ENCODE measurements at places on chromosomes 11 and 22.

- no peak for DNase-seq
Observed at GRCh38 chr22:21623648-21623970, 6.2 kb downstream of the YDJC start.

DNA sequence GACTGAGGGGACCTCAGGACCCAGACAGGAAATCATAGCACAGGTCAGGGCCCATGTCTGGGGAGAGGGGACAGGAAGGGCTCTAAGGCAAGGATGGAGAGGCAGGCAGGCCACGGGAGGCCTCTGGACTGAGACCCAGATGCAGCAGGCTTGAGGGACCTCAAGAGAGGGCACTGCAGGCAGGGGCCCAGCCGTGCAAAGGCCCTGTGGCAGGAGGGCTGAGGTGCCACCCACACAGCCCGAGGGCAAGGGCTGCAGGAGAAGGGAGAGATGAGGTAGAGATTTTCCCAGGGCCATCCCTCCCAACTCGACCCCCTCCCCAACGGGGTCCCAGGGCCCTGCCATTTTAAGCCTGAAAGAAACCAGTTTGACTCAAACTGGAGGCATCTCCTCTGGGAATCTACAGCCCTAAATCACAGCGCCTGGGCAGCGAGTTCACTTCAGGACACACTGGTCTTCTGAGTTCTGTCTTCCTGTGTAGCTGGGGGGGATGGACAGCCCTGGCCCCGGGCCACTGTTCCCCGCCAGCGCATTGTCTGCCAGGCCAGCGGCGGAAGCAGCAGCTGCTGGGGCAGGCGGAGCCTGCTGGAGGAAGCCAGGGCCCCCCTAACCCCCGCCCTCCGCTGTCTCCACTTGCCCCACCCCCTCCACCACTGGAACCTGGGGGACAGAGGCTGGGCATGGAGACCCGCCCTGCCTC is 20.3 kb upstream of the WNT7B start:
- DNase-seq, result peak; percentile 44

DNA sequence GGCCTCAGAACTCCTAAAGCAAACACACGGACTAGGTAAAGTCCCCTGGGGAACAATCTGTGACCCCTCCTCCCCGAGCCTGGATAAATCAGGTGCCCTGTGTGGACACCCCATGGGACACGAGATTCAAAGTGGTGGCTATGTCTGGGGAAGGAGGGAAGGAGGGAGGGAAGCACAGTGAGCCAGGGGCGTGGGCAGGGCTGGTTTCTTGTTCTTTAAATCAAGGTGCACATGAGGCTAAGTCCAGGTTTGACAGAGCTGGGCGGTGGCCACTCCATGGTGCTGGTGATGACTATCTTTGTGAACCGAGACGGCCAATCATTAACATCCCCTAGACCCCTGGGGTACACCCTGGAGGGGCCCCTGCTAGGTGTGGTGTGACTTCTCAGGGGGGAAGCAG is 20.3 kb upstream of the TH start:
- no peak for DNase-seq

- no peak for DNase-seq
Observed at GRCh38 chr11:125505492-125506080, 9.5 kb upstream of the FEZ1 start.

DNA sequence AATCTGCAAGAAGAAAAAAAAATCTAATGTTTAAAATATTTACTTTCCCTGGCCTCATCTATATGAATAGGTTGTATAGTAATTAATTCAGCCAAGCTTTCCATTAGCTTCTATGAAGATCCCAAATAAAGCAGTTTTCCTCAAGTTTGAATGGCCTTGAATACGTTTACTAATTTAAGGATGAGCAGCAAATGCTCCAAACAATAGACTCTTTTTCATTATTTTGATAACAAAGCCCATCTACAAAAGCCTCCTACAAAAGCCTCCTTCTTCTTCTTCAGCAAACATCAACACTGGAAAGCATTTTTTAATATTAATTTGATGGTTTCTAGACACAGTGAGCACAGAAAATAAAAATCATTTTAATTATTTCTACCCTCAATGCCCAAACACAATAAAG is 1130.3 kb upstream of the CNTN5 start:
- no peak for DNase-seq

DNA sequence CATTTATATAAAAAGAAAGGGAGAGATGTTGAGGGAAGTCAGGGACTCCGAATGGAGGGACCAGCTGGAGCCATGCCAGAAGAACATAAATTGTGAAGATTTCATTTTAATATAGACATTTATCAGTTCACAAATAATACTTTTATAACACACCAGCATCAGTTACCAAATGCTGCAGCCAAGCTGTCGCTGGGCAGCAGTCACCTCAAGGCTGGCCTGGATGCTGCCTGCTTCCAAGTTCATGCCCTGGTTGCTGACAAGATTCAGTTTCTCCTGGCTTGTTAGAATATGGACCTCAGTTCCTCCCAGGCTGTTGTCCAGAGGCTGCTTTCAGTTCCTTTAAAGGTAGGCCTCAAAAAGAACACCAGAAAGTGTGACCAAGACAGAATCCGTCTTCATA is 30.8 kb upstream of the ALDH3B2 start:
- no peak for DNase-seq

DNA sequence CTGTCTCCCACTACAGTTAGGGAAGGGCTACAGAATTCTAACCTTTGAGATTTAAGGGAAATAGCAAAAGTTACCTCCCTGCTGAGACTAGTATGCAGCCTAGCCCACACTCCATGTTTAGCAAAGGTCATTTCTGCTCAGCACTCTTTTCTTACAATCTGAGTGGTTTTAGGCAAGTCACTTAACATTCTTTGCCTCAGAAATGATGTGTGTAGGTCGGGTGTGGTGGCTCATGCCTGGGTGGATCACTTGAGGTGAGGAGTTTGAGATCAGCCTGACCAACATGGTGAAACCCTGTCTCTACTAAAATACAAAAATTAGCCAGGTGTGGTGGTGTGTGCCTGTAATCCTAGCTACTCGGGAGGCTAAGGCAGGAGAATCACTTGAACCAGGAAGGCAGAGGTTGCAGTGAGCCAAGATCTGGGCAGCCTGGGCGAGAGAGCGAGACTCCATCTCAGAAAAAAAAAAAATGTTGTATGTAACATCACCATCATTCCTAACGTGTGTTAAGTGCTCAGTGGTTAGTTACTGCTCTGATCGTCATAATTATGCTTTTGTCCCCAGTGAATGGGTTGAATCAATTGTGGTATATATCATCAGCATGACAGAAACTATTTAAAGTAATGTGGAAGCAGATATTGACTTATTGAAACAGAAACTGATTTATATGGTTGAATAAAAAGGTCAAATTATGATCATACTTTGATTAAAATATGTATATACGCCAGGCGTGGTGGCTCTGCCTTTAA is 55.0 kb downstream of the COPB1 start:
- no peak for DNase-seq

- DNase-seq, result no peak
Observed at GRCh38 chr11:73659961-73660360, 13.6 kb downstream of the PLEKHB1 start.

- no peak for DNase-seq
Observed at GRCh38 chr22:23820748-23821211, 18.0 kb downstream of the DERL3 start.

DNA sequence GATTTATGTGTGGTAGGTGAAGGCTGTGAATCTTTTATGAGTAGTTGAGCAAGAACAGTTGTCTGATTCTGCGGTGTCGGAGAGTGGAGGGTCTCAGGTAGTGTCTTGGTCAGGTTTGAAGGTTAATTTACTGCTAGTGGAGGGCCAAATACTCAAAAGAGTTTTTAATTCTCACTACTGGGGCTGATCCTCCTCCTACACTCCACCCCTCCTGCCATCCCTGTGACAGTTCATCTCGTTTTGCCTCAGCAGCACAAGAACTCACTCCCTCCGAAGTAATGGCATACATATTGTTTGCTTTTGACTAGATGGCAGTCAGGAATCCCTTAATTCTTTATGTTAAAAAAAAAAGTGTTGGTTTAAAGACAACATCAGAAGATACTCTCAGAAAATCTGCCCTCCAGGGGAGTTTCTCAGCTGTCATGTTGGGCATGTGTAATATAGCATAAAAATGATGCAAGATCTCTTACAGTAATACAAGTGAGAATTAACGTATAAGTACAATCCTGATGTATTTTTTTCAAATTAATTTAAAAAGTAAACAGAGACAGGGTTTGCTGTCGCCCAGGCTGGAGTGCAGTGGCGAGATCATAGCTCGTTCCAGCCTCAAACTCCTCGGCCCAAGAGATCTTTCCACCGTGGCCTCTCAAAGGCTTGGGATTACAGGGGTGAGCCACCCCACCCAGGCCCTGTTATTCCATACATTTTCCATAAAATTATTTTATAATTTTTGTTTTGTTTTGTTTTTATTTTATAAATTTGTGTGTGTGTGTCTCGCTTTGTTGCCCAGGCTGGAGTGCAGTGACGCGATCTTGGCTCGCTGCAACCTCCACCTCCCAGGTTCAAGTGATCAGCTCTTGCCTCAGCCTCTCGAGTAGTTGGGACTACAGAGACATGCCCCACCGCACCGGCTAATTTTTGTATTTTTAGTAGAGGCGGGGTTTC is 1.3 kb downstream of the FAR1 start:
- no peak for DNase-seq

DNA sequence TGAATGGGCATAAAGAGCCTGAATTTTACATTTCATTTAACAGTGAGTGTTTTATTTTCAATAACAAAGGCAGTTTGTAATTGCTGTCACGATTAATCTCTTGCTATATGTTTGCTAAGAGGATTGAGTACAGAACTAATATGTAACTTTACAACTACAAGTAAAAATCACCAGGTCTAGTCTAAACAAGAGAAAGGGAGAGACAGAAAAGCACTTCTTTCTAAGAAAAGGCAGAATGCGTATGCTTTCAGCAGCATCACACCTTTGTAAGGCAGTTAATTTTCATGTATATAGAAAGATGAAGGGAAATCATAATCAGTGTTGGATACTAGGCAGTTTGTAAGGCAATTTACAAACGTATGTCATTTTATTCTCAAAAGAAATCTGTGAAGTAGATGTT is 169.8 kb downstream of the NELL1 start:
- no peak for DNase-seq

DNA sequence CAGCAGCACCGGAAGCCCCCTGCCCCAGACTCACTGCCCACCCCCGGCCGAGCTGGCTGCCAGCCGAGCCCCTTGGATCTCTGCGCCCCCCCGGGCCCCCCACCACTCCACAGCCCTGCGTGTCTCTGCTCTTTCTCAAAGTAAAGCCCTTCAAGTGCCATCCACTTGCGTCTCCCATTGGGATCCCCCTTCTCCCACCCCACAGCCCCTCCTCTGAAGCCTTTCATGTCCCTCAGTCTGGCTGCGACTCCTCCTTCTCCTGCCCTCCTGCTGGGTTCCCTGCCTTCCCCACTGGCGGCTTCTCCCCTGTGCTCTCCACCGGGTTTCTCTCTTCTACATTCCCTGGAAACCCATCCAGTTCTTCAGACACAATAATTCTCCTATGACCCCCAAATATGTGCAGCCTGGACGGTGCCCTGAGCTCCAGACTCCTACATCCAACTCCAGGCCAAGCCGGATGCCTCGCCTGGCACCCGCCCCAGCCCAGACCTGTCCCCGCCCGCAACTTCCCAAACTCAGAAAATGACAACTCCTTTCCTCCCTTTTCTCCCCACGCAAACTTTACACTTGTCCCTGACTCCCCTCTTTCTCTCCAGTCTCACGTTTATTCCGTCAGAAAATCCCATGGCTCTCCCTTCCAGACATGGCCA is 108.9 kb downstream of the WNT7B start:
- peak; percentile 4 for DNase-seq

GRCh38 chr22:43207386-43207785 is 20.5 kb upstream of the TTLL12 start:
- DNase-seq, result no peak
